Hematopoietic multipotent progenitor cell treated with erythropoietin and hydrocortisone succinate and interleukin-3 and kit ligand, for 17 days (in vitro differentiated cells): ENCODE measurements at places on chromosomes 2 and 18.

- DNase-seq = no peak
Measured at GRCh38 chr2:172311921-172312345, 115.5 kb upstream of the ITGA6 start.

DNA sequence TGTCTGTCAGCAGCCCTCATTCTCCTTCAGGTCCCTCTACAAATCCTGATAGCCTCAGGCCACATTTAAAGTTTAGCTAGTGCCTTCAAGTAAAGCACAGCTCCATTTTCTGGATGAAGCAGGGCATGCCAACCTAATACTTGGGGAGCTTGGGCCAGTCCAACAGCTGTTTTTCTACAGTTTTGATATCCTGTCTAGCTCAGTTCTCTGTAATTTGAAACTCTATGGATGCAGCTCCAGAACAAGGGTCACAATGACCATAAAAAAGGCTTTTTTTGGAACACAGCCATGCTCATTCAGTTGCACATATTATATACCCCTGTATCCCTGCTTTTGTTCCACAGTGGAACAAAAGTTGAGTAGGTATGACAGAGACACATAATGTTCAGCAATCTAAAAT lies 373.5 kb downstream of the SUCLG1 start:
- no peak for DNase-seq

DNA sequence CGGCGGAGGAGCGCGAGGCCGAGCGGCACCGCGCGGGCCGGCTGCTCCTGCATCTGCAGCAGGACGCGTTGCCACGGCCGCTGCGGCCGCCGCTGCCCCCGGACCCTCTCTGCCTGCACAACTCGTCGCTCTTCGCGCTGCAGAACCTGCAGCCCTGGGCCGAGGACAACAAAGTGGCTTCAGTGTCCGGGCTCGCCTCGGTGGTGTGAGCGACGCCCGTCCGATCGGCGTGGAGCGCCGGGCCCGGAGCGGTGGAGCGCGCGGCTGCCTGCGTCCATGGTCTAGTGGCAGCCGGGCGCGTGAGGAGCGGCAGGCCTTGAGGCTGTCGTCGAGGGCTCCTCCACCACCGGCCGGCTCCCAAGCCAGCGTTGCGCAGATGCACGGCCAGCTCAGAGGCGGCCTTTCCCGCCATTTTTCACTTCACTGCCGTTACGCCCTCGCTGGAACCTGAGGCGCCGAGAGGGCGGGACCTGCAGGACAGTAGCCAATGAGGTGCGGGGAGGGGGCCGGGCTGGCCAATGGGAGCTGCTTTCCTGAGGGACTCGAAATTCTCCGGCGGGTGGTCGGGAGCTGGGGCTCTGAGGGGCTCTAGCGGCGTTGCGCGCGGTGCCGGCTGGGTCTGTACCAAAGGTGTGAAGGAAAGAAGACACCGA lies 1.9 kb downstream of the TLX2 start:
- peak; percentile 51 for DNase-seq

GRCh38 chr18:400456-400855 lies 100.0 kb downstream of the COLEC12 start:
- DNase-seq = no peak

DNA sequence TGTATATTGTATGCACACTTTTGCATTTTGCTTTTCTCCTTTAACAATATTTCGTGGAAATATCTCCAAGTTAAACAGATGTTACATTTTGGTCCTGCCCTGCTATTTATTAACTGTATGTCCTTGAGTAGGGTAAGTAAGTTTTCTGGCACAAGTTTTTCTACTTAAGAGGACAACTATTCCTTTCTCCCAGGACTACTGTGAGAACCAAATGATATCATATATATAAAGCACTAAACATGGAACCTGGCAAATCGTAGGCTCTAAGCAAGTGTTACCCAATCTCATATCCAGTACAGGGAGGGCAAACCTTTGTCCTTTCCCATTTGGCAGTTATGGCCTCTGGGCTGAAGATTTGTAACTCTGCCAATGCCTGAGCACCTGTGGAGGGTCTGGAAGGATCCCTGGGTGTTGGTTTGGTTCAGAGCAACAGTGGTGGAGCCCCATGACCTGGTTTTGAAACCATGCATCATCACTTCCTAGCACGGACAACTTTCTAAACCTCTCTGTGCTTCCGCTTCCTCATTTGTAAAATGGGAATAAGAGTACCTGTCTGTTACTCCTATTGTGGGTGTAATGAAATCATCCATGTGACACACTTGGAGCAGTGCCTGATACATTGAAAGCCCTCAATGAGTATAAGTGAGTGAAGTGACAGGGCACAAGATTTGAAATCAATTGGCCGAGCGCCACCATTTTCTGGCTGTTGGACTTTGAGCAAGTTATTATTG lies 28.3 kb upstream of the ICOS start:
- no peak for DNase-seq

DNA sequence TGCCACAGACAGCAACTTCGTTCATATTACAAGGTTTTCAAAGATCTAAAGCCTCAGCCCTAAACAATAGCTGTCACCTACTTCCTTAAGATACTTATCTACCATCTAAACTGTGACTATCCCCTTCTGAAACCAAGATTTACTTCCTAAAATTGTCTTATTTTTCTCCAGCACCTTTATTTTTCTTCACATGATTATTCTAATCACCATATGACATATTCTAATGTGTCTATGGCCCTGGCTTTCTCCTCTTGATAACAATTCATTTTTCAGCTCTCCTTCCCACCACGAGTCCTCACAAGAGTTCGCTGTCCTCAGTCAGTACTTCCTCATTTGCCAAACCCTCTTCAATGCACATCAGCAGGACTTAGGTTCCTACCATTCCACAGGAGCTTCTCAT lies 53.9 kb downstream of the RTTN start:
- no peak for DNase-seq

GRCh38 chr2:186042207-186043028 lies 303.8 kb downstream of the FSIP2 start:
- DNase-seq = no peak

DNA sequence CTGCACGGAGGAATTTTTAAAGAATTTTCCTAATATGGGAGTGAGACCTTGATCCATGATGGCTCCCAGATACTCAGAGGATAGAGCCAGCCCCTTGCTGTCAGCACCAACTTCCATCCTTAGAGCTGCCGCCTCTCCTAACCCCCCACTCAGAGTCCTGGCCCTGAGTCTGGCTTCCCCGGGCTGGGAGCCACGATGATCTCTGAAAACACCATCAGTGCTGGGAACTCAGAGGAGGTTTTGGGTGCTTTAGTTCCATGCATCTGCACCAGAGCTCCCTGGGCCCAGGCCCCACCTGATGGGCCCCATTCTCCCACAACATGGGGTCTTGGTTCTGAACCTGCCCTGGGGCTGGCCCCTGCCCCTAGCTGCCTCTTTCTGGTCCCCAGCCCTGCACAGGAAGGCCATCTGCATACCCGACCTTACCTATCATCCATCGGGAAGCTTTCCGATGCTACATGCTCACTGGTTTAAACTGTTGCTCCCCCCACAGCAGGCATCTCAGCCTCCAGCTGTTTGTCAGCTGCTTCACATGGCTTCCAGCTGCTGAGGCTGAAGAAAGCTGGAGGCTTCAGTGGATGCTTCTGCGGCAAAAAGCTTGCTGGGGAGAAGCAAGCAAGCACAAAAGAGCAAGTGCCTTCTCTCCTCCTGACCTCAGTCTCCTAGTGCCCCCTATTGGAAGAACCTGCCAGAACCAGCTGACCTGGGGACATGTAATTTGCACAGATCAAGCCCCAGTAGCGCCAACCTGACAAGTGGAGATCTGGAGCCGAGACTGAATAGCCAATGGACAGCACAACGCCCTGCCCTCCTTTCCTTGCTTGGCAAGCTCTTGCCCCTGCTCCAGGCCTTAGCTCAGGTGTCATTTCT lies 24.2 kb upstream of the RHOB start:
- peak; percentile 5 for DNase-seq

DNA sequence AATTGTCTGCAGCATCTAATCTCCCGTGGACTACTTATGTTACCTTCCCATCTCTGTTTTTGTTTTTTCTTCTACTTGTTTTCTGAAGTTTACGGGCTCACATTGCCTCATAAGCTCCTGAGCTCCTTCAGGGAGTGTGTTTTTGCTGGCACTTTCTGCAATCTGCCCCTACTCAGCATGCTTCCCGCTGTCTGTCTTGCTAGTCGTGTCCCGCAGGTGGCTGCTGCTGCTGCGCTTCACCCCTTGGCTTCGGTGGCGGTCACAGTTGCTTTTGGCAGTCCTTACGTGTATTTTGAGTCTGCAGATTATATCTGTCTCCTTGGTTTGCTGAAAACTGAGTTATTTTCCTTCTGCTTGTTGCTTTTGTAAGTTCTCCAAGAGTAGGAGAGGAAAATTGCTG lies 37.3 kb downstream of the FER1L5 start:
- no peak for DNase-seq

GRCh38 chr2:24891201-24891600 lies 28.8 kb downstream of the ADCY3 start:
- no peak for DNase-seq

DNA sequence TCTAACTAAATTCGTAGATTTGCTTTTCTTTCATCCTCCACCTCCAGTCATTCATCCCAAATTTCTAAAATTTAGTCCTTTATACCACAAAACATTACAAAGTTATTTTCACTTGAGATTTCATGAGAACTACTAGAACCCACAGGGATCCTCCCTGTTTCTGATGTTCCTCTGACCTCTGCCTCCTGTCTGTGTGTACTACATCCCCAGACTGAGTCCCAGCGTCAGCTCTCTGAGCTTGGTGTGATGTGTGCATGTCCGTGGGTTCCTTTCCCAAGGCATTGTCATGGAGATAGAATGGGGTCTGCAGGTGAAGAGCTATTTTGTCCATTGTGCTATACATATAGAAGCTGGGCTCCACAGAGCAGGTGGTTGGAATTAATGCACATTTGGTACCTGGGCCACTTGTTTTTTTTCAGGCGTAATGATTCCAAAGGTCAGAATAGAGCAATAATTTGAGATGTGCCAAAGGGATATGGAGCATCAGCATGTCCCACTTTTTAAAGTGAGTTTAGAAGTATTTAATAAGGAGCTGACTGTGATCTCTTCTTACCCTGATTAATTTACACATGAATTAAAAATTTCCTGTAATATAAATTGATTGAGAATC lies 151.2 kb upstream of the BOD1L2 start:
- DNase-seq = no peak
